Fibroblast of mammary gland (primary cell): ENCODE measurements at places on chromosomes 5 and 9.
A peak's percentile ranks its signal among the peaks of the same experiment; 100 is the strongest.

GRCh38 chr5:58354827-58355226 lies 105.1 kb downstream of the PLK2 start:
- DNase-seq: no peak

DNA sequence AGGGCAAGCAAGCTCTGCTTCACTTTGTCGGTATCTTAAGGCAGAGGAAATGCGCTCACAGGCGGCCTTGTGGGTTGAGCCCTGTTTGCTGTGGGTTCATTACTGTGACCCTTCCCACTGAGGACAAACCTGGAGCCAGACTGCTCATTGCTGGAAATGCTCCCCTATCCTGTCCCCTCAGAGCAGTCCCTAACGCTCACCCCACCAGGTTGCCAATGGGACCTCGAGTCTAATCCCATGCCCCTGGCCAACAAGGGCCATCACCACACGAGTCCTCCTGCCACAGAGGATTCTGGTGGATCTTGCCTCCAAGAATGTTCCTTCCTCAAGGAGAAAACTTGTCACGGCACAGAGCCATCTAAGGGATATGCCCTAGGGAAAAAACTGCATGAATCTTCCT lies 14.6 kb downstream of the IPPK start:
- DNase-seq: no peak

DNA sequence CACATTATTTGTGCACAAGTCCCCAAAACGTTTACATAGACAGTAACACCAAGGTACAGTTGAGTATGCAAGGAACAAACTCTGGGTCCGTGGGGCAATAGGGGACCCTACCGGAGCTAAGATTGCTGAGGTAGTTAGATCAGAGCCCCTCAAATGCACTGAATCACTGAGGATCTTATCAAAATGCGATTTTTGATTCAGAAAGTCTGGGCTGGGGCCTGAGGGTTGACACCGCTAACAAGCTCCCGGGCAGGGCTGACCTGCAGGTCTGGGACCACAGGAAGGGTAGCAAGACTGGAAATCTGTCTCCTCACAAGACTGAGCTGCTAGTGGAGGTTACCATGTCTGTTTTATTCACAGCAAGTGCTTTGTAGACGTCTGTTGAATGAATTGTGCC lies 1.8 kb upstream of the IL3 start:
- DNase-seq: no peak

DNA sequence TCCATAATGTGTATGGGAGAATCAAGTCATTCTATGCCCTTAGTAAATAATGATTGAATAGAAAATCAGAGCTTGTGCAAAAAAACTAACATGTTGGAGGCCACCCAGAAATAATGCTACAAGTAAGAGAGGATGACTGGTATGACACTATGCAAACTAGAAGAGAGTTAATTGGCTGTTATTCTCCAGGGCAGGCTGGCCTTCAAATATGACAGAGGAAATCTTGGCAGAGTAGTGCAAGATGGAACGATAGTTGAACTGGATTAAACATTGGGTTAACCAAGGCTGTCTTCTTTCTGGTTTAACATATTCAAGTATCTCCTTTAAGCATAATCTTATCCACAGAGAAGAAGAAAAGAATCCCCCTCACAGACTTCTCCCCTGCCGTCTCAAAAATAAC lies 196.1 kb downstream of the MPDZ start:
- DNase-seq: no peak

- DNase-seq: peak; percentile 95
Observed at GRCh38 chr5:68251804-68252522, 36.4 kb downstream of the PIK3R1 start.
